ENCODE measurements at places on chromosomes 3 and 15.
A peak's percentile ranks its signal among the peaks of the same experiment; 100 is the strongest.

- no peak for DNase-seq
Observed at GRCh38 chr3:33046521-33046920, 50.4 kb downstream of the GLB1 start.

DNA sequence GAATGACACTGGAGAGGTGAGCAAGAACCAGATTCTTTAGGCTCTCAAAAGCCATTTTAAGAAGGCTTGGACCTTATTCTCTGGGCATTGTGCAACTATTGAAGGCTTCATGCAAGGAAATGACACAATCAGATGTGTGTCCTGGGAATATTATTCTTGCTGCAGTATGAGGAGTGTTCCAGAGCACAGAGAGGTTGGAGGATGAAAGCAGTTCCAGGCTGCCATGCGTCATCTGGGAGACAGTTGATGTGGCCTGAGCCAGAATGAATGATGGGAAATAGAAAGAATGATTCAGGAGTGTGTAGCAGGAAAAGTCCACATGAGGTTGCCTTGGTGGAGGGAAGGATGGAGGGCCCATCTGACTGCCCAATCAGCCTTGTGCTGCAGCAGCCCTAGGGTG lies 123.1 kb downstream of the CHCHD6 start:
- DNase-seq = no peak

DNA sequence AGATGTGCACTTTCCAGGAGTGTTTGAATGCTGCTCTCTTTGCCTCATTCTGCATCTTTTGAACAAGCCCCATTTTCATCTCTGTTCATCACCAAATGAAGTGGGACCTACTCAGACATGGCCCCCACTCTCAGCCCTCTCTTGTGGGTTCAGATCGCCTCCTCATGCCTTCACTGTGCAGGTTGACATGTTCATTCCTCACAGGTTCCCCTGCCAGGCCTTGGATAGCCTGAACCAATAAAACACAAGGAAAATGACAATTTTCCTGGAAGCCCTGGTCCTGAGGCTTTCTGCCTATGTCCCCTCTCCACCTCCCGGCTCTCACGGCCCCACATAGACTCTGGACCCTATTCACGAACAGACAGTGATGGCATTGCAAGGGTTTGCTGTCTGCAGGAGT lies 17.7 kb downstream of the KLF15 start:
- no peak for DNase-seq

DNA sequence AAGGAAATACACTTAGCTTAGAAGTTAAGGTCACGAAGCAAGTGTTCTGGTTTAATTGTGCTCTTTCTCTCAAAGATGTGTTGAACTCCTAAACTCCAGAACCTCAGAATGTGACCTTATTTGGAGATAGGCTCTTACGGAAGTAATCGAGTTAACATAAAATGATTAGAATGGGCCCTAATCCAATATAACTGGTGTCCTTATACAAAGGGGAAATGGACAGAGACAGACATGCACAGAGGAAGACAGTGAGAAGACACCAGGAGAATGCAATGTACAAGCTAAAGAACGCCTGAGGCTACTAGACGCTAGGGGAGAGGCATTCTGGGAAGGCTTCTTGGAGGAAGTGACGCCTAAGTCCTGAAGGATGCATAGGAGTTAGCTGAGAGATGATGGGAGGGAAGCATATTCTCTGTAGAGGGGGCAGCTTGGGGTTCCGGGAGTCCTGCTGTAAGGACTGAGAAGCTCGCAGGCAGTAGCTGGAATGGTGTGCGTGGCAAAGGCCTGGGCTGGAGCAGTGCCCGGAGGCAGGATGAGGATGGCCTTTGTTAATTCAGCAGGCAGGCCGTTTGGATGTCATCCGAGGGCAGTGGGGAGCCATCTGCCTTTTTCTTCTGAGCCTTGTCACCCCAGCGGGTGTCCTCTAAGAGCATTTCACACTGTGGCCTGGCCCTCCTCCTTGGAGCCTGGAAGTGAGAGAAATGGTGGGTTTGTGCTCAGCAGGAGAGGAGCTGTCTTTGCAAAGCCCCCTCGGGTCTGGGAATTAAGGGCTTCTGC lies 513.4 kb downstream of the SHQ1 start:
- no peak for DNase-seq

GRCh38 chr15:53658827-53659555 lies 100.5 kb downstream of the WDR72 start:
- no peak for DNase-seq

GRCh38 chr15:89361451-89362202 lies 27.0 kb upstream of the POLG start:
- peak; percentile 45 for DNase-seq

DNA sequence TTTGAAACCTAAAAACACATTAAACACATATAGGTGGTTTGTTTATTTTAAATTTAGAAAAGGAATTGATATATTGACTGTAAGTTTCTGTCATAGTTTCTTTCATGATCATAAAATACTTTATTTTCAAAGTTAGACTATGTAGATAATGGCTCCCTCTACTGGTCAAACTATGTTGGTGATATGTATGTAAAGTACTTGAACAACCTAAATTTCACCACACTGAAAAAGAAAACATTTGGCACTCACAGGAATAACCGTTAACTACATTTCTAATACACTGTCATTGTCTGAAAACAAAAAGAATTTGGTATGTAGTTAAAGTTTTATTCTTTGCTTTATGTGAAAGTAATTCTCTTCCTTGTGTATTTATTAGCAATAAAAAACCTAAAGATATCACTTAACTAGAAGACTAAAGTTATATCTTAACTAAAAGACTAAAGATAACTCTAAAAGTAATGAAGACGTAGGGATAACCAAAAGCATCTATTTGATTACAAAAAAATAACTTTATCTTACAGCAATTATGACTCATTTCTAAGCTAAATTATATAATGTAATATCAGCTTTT lies 427.5 kb downstream of the VGLL3 start:
- DNase-seq = no peak

- DNase-seq = no peak
Observed at GRCh38 chr3:169700195-169700594, 36.7 kb upstream of the MECOM start.

- peak; percentile 81 for DNase-seq
Observed at GRCh38 chr3:146469150-146470017, at the start of gene PLSCR2. PLSCR2 (minus strand) TSS chr3:146469561; CDS start chr3:146459904, 9,657 bp downstream.

GRCh38 chr3:151210676-151211381 lies 7.8 kb upstream of the GPR171 start:
- no peak for DNase-seq

DNA sequence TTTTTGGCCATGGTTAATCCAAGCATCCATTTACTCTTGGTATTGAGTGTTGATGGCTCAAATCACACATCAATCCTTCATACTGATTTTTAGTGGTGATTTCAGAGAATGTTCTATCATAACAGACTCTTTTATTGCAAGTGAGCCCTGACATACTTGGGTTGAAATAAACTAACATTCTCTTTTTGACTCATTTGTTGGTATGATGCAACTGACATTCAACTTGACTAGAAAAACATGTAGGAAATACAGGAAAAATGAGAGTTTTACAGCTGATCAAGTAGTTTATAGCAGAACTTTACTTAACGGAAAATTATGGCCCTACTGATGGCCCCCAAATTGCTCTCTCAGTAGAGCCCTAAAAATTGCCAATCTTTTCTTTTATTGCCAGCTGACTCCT lies 173.9 kb upstream of the CD96 start:
- DNase-seq = no peak

DNA sequence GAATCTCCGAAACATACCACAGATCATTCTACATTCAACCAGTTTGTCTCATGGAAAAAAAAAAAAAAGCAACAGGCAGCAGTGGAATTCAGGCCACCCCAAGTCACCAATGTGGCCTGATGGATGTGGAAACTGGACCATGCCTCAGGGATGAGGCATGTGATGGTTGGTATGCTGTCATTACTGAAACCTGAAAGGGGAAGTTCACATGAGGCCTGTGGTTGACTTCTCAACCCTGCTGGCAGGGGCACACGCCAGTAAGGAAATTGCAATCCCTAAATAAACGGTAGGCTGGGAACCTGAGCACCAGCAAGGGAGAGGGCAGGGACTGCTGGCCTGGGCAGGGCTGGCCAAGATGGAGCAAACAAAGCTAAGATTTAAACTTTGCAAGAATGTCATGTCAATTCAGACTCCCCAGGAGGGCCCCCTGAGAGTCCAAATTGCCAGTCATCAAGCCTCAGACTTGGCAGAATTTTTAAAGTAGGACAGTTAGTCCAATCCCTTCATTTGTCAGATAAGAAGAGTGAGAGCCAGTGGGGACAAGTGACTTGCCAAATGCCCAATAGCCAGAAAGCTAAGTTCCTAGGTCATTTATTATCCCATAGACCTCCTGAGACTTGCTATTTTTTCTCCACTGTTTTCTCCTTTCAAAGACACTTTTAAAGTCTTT lies 310.4 kb downstream of the ERC2 start:
- DNase-seq = peak; percentile 1

GRCh38 chr3:120424976-120425570 lies 25.7 kb downstream of the FSTL1 start:
- DNase-seq = no peak

- DNase-seq = peak; percentile 69
Observed at GRCh38 chr3:113626503-113627371, 69.7 kb downstream of the USF3 start.

- no peak for DNase-seq
Observed at GRCh38 chr3:193996221-193996620, 139.7 kb upstream of the HES1 start.

DNA sequence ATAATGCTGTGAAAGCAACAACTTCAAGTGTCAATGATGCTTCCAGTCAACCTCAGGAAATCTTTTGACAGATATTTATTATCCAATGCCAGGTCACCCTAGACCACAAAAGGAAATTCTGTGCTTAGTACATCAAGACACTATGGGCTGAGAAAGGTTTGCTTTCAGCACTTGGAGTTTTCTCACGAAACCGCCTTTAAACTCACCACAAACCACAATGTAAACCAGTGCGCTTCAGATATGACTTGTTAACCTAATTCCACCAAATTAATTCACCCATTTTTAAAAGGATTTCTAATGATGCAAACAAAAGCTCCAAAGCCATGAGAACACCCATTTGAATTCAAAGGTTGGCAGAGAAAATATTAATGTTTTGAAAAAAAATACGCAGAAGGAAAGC lies 292.9 kb upstream of the NR2F2 start:
- DNase-seq = no peak

GRCh38 chr3:128605091-128606046 lies 45.2 kb downstream of the RPN1 start:
- DNase-seq = no peak

DNA sequence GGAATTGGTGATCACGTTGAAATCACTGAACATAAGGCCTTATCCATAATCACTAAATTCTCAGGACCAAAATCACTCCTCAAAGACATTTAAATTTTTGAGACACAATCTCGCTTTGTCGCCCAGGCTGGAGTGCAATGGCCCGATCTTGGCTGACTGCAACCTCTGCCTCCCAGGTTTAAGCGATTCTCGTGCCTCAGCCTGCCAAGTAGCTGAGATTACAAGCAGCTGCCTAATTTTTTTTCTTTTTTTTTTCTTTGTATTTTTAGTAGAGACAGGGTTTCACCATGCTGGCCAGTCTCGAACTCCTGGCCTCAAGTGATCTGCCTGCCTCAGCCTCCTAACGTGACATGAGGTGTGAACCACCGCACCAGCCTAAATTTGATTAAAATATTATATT lies 61.7 kb downstream of the PLOD2 start:
- no peak for DNase-seq

- DNase-seq = no peak
Observed at GRCh38 chr3:21960033-21960432, 209.0 kb upstream of the ZNF385D start.

DNA sequence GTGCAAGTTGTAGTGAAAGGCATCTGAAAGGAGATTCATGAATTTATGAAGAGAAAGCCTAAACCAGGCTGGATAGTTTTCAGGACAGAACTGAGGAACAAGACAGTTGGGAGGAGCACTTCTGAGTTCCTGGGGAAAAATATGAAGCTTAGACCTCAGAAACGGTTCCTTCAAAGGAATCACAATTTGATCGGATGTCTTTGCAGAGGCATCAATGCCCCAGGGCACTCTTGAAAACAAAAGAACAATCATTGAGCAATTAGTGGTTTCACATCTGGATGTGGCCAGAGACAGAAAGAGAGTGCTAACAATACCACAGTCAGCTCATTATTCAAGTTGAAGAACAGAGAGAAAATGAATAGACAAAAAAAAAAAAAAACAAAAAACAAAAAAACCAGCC lies 86.2 kb downstream of the KLF13 start:
- DNase-seq = no peak

GRCh38 chr3:47791193-47791855 lies 9.6 kb upstream of the SMARCC1 start:
- DNase-seq = no peak

GRCh38 chr15:84814916-84815315 lies 2.2 kb upstream of the ALPK3 start:
- no peak for DNase-seq

GRCh38 chr3:73635254-73635653 lies 10.5 kb upstream of the PDZRN3 start:
- no peak for DNase-seq

DNA sequence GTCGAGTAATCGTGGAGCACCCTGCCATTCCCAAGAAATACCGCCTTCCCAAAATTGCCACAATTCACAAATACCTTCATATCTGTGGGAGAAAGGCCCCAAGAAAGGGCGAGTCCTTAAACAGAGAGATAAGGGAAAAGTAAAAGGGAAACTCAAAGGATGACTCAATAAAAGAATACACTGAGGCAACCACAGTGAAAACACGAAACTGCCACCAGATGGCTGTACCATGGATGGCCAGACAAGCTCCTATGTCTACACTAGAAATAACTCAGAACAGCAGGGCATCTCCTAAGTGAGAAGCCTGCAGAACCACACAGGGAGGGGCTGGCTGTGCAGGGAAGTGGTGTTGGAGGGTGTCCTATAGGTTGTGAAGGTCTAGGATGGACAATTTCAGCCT lies 25.0 kb downstream of the SRGAP3 start:
- DNase-seq = no peak

GRCh38 chr3:46564190-46565021 lies 1.7 kb downstream of the LRRC2 start:
- no peak for DNase-seq

DNA sequence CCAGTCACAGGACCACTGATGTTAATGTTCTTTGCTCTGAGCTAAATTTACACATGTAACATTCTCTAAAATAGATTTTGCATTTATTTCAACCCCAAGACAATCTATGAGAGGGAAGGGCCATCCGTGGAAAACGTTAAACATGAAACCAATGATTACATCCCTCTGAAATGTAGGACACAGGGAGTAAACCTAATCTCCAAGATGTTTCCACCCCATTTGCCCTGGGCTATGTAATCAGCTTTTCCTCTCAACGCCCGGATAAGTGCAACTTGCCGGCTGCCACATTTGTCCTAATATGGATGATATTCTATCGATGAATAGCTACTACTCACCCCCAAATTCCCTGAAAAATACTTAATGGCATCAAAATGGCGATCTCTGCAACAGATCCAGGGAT lies 6.4 kb upstream of the FMN1 start:
- DNase-seq = no peak

- no peak for DNase-seq
Observed at GRCh38 chr15:91520850-91521249, 332.7 kb upstream of the SLCO3A1 start.

GRCh38 chr15:66565741-66566144 lies at the start of gene LCTL:
LCTL (minus strand) TSS chr15:66565998; CDS start chr15:66565365, 633 bp downstream.
- no peak for DNase-seq
